ENCODE measurements at places on chromosomes 4 and X.

GRCh38 chrX:34119122-34119521 is 13.0 kb downstream of the FAM47A start:
- no peak for DNase-seq

DNA sequence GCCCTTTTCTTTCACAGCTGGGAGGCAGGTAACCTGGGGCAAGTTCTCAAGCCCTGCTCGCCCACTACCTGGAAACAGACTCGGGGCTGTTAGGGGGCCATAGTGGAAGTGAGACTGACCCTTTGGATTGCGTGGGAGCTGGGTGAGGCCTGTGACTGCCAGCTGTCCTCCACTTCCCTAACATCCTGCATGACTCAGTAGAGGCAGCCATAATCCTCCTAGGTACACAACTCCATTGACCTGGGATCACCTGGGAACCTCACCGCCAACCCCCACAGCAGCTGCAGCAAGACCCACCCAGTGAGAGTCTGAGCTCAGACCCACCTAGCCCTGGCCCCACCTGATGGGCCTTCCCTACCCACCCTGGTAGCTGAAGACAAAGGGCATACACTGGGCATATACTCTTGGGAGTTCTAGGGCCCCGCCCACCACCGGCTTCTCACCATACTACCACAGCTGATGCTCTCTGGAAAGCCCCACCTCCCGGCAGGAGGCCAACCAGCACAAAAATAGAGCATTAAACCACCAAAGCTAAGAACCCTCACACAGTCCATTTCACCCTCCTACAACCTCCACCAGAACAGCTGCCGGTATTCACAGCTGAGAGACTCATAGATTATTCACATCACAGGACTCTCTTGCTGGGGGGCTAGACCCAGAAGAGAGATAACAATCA is 61.1 kb upstream of the DCTD start:
- DNase-seq = no peak

- DNase-seq = no peak
Observed at GRCh38 chrX:70664726-70665125, 220.1 kb downstream of the DLG3 start.

DNA sequence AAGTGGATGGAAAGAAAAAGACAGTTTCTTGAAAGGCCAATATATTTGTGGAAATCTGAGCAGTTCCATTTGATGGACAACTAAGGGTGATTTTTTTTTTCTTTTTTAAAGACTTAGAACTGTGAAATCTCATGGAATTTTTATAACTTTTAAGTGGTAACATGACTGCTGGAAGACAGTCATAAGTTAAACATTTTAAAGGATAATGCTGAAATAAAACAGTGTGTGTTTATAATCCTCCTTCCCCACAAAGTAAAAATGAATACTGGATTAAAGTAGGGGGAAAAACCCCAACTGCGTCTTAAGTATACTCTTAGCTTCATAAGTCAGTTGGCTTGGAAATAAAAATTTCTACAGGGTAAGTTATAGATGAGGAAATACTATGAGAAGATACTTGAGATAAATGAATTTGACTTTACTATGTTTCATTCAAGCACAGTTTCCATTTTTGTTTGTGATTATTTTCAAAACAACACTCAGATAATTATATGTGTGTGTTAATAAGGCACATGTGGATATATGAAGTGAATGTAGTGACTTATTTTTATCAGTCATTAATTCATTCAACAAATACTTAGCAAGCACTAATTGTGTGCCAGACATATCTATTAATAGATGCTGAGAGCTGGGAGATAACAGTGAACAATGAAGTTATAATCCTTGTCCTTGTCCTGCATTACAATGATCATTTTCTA is 129.2 kb upstream of the ETNPPL start:
- no peak for DNase-seq

DNA sequence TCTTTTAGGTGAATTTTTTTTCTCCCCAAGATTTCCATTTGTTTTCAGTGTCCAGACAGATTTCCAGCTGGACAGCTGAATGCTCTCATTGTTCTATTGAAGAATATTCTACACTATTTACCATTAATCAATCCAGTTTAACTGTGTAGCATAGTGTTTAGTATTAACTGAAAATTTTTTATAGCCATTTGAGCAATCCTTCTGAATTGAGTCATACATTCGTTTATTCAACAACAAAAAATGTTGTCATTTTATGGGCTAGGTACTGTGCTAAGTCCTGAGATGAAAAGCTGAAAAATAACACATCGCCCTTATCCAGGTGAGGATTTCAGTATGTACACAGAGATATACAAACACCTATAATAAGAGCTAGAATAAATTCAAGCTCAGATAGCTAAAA is 223.3 kb downstream of the COL25A1 start:
- DNase-seq = no peak

DNA sequence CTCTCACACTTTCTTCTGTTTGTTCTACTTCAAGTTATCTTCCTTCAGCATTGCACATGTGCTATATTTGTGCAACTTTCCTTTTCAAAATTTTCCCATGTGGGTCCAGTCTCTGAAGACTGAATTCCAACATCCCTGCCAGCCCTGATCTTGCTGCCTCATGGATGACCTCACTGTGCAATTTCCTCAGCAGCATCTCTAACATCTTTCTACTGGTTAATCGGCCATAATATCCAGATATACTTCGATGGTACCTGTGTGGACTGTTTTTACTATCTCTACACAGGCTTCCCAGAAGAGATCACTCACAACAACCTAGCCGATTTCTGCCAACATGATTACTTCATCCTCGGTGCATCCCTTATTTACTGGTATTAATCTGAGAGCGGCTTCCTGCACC is 41.5 kb downstream of the GPM6A start:
- no peak for DNase-seq

DNA sequence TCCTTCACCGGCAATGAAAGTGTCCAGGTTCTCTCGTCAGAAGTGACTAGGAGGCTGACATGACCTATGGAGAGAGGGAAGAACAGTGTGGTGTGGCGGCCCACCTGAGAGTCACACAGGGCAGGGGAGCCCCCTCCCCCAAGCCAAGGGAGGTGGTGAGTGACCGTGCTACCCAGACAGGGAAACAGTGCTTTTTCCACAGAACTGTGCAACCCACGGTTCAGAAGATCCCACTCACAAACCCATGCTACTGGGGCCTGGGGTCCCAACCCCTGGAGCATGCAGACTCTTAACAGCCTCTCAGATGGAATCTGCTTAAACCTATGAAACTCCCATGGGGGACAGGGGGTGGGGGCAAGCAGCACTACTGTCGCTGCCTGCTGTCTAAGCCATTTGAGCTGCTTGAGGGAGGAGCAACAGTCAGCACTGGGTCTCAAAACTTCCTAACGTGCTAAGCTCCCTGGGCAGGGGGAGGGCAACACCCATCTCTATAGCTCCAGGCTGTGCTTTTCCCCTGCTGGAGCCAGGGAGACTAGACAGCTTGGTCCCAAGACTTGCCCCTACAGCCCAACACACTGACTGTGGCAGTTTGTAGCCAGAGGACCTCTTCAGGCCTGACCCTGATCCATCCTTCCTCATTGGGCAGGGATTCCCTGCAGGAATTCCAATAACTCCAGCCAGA is 850.4 kb upstream of the AADAT start:
- no peak for DNase-seq

GRCh38 chr4:158459085-158459820 is 62.4 kb upstream of the RXFP1 start:
- no peak for DNase-seq

GRCh38 chrX:155112171-155112570 is 40.9 kb downstream of the BRCC3 start:
- no peak for DNase-seq

DNA sequence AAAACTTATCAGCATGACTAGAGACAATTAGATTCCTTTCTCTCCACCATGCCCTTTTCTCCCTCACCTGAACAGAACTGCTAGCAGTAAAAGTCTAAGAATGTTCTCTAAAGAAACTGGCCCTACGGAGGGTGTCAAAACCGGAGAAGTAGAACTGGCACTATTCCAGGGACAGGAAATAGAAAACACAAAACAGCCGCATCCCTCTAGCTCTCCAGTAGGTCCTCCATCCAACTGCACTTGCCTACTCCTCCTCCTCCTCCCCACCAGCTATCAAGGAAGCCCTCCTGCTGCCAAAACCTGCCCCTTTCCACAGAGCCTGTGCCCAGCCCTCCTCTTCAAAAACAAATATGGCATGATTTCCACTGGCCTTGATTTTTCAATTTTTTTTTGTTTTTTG is 28.4 kb downstream of the FUNDC1 start:
- no peak for DNase-seq

- no peak for DNase-seq
Observed at GRCh38 chr4:2574863-2575262, 38.4 kb downstream of the FAM193A start.

DNA sequence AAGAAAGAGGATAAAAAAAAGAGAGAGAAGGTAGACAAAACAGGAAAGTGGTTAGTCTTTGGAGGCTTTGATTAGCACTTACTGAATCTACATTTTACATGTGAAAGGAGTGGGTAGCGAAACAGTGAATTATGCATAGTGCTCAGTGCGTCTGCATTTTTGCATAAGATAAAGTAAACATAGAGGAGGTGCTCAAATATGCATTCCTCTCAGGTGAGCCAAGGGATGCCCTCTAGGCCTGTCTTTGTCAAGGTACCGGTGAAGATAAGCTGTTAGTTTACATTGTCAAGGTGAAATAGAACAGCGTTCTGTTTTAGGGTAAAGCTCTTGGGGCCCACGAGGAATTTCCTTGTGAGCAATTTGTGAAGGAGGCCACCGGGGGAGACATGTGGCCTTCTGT is 260.6 kb downstream of the TRIML1 start:
- no peak for DNase-seq

GRCh38 chr4:4256799-4257198 is 8.8 kb upstream of the TMEM128 start:
- DNase-seq = no peak

DNA sequence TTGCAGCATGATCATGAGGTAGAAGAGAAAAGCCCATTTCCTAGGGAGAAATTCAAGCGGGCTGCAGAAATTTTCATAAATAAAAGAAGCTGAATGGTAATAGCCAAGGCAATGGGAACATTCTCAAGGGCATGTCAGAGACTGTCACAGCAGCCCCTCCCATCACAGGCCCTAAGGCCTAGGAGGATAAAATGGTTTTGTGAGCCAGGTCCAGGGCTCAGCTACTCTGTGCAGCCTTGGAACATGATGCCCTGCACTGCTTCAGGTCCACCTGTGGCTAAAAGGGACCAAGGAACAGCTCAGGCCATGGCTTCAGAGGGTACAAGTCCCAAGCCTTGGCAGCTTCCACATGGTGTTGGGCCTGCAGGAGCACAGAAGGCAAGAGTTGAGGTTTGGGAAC is 93.3 kb downstream of the DACH2 start:
- no peak for DNase-seq

DNA sequence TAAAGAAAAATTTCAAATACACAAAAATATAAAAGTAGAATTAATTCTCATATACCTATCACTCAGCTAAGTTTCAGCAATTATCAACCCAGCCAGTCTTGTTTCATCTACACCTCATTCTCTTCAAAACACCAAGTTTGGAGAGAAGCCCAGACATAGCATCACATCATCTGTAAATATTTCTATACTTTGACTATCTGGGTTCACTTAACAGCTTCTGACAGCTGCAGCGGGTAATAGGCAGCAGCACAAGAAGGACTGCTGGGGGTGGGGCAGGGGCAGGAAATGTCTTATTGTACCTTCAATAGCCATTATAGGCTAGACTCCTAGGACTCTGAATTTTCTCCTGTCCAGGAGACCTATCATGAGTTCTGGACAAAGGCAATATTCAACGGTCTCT is 54.1 kb downstream of the PHF8 start:
- no peak for DNase-seq

GRCh38 chrX:7214251-7214650 is 66.3 kb upstream of the PUDP start:
- DNase-seq = no peak

DNA sequence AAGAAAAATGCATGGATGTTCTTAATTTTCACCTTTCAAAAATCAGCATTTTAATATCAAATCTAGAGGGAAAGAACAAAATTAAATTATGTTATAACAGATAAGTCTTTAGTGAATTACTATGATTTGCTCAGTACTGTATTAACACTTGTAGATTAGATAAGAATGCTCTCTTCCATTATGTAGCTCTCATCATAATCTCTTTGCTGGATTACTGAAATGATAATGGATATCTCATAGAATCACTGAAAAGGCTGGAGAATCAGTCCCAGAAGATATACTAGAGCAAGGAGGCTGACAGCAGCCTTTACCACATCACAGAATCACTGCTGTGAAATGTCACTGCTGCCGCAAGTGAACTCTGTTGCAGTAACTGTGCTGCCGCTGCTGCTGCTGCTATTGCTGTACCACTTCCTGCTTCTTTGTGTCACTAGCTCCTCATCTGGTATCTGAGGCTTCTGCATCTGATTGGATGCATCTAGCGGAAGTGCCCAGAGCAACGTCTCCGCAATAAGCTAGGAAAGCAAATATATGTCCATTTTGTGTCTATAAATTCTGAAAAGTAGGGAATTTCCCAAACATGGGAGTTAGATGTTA is 738.2 kb downstream of the ADGRL3 start:
- DNase-seq = no peak

GRCh38 chrX:68506649-68507048 is 7.8 kb downstream of the YIPF6 start:
- DNase-seq = no peak

- no peak for DNase-seq
Observed at GRCh38 chrX:30895370-30895769, 6.3 kb upstream of the TAB3 start.

- no peak for DNase-seq
Observed at GRCh38 chr4:9704551-9705332, 76.7 kb upstream of the DRD5 start.

DNA sequence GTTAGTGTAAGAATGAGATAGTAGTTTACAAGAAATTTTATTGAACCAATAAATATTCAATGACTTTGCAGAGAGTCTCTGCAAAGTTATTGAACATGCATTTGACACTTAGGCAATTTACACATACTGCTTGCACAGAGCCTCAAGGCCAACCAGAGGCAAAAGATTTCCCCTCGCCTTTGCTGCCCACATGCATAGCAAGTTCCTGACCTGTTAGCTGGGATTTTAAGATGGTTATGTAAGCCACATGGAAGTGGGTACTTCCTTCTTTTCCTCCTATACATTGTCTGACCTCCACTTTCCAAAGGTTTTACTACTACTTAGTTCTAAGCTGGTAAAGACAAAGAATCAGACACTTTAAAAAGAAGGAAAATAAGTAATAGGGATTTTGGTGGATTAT is 430.1 kb upstream of the FRG1 start:
- no peak for DNase-seq

- no peak for DNase-seq
Observed at GRCh38 chr4:139740531-139741041, 75.0 kb downstream of the MGST2 start.

GRCh38 chrX:19647731-19648588 is 132.7 kb upstream of the MAP3K15 start:
- no peak for DNase-seq

GRCh38 chrX:65990702-65991101 is 49.2 kb downstream of the VSIG4 start:
- DNase-seq = no peak

- DNase-seq = no peak
Observed at GRCh38 chr4:85642356-85643100, 167.6 kb downstream of the ARHGAP24 start.

- DNase-seq = no peak
Observed at GRCh38 chr4:64192731-64193412, 216.4 kb downstream of the TECRL start.
